ENCODE measurements at places on chromosomes 6 and 20. TPM values are rescaled to one million over a fixed set of nuclear protein-coding genes. Genes with fewer than 3 reads are reported as not detected.

The TFAP2C gene
- 2.2 TPM for total RNA-seq

The MRPL18 gene
- 64.6 TPM for total RNA-seq

The CST7 gene
- total RNA-seq = 0.25 TPM

The ANKEF1 gene
- total RNA-seq = 2.6 TPM

The NMBR gene
- not detected for total RNA-seq

GRCh38 chr6:134739299-134740026 is 210.4 kb downstream of the ALDH8A1 start:
- peaks cover 13% of the 10 kb centered on the region for H3K4me1 ChIP-seq
- DNase-seq = peak; percentile 70
- H3K27ac ChIP-seq = no peak overlapping the region
- H3K27me3 ChIP-seq = no peaks in the 10 kb centered on the region
- no peak overlapping the region for H3K4me3 ChIP-seq

GRCh38 chr20:24210356-24210755 is 221.8 kb upstream of the GGTLC1 start:
- no peak overlapping the region for H3K27ac ChIP-seq
- no peak for DNase-seq
- H3K4me3 ChIP-seq = no peak overlapping the region
- H3K27me3 ChIP-seq = peaks cover 2% of the 10 kb centered on the region

DNA sequence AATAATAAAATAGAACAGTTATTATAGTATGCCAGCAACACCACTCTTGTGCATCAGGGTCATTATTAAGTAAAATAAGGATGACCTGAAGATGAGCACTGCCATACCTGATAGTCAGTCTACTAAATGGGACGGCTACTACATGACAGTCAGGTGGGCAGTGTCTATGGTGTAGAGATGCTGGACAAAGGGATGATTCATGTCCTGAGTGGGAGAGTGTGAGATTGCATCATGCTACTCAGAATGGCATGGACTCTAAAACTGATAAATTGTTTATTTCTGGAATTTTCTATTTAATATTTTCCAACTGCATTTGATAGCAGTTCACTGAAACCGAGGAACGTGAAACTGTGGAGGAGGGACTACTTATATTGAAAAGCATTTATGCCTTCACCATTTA is 38.8 kb downstream of the SNX9 start:
- DNase-seq = peak; percentile 62
- H3K27ac ChIP-seq = no peak overlapping the region
- H3K27me3 ChIP-seq = no peaks in the 10 kb centered on the region
- H3K36me3 ChIP-seq = no peaks in the 10 kb centered on the region
- no peak overlapping the region for H3K4me3 ChIP-seq
- H3K4me1 ChIP-seq = peaks cover 15% of the 10 kb centered on the region

DNA sequence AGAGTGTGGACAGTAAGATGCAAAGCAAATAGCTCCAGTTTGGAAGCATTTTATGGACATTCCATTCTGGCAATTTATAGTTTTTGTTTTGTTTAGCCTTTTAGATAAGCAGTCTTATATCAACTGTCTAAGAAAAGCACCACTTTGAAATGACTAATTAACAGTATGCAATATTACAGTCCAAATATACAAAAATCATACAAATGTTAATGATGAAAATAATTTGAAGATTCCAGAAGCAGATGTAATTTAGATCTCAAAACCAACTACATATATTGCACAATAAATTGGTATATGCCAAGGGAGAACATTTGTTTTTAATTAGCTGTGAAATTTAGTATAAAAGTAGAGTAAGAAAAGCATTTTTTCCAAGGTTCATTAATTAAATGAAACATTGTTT is 158.8 kb downstream of the KIF6 start:
- DNase-seq = no peak
- H3K27ac ChIP-seq = no peak overlapping the region
- H3K4me3 ChIP-seq = no peak overlapping the region
- H3K4me1 ChIP-seq = no peaks in the 10 kb centered on the region
- H3K36me3 ChIP-seq = no peaks in the 10 kb centered on the region

DNA sequence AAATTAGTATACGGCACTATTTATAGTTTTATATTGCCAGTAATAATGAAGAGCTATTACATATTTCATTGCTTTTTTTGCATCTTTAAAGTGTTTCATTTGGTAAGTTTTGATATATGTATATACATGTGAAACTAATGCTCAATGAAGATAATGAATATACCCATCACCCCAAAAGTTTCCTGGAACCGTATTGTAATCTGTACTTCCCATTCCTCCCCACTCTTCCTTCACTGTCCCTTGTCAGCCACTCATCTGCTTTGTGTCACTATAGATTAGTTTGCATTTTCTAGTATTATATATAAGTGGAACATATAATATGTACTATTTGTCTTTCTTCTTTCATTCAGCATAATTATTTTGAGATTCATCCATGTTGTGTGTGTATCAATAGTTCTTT is 10.3 kb upstream of the TBC1D32 start:
- DNase-seq = no peak
- H3K4me3 ChIP-seq = no peak overlapping the region
- no peaks in the 10 kb centered on the region for H3K4me1 ChIP-seq
- H3K27me3 ChIP-seq = no peaks in the 10 kb centered on the region

- no peaks in the 10 kb centered on the region for H3K27me3 ChIP-seq
- H3K27ac ChIP-seq = no peak overlapping the region
- no peaks in the 10 kb centered on the region for H3K36me3 ChIP-seq
- no peaks in the 10 kb centered on the region for H3K4me1 ChIP-seq
These were observed 36.4 kb downstream of the GSTA4 start for GRCh38 chr6:52958546-52959255.

Data from astrocyte (in vitro differentiated cells and primary cell).